ENCODE measurements at places on chromosomes 4 and X. TPM values are rescaled to one million over a fixed set of nuclear protein-coding genes. Genes with fewer than 3 reads are reported as not detected.

GRCh38 chr4:74189331-74190043 is 31.6 kb downstream of the MTHFD2L start:
- no peaks in the 10 kb centered on the region for H3K27me3 ChIP-seq
- H3K27ac ChIP-seq, result no peak overlapping the region
- no peak overlapping the region for H3K4me3 ChIP-seq

DNA sequence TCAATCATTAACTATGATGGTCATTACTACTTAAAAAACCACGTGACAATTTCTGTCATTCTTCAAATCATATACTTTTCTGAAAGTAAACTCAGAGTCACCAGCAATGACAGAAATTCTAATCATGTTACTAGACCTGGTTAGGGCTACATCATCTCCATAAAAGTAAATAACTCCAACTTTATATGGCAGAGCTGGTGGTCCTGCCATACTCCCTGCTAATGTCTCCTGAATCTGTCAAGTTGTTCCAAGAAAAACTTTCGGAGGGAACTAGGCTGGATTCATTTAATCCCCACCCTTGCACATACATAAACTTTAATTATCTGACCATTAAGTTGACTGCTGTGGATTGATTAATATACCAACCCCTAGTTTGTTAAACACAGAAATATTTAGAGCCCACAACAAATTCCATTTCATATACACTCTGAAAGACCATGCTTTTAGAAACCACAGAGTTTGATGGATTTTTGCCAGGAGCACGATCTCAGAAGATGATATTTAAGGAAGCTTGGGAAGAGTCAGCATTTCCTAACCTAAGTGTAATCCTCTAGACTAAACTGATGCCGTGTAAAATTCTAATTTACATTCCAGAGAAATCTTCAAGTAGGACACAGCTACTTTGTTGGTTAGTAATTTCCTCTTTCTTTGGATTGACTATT is 577.0 kb downstream of the FAT4 start:
- DNase-seq, result no peak
- H3K27ac ChIP-seq, result no peak overlapping the region
- no peaks in the 10 kb centered on the region for H3K27me3 ChIP-seq
- no peaks in the 10 kb centered on the region for H3K36me3 ChIP-seq

DNA sequence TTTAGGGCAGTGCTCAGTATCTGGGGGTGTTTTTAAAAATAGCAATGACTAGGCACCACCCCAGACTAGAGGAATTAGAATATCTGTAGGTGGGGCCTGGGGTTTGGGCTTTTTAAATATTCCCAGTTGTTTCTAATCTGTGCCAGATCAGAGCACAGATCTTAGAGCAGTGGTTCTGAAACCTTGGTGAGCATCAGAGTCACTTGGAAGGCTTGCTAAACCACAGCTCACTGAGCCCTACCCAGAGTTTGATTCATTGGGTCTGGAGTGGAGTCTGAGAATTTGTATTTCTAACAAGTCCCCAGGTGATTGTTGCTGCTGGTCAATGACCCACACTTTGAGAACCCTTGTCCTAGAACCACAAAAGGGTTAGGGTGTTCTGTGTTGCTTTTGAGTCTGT is 16.7 kb downstream of the HADH start:
- H3K36me3 ChIP-seq, result peaks cover 27% of the 10 kb centered on the region
- peaks cover 9% of the 10 kb centered on the region for H3K4me1 ChIP-seq
- DNase-seq, result no peak
- no peak overlapping the region for H3K27ac ChIP-seq
- H3K27me3 ChIP-seq, result no peaks in the 10 kb centered on the region

DNA sequence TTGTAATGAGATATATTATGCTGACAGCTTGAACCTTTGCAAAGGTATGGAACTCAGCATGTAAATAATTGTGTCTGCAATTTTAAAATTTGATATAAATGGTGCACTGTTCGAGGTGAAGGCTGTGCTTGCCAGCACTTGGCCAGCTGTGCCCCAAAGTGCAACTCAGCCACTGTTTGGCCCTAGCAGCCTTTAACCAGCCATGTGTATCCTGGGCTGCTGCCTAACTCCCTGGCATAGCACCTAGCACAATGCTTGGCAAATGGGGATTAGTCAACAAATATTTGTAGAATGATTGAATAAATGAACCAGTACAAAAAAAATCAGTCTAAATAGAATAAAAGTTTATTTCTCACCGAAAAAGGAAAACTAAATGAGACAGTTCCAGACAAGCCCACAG is 83.8 kb upstream of the ZIC3 start:
- H3K4me1 ChIP-seq, result no peaks in the 10 kb centered on the region
- H3K27ac ChIP-seq, result no peak overlapping the region
- no peak overlapping the region for H3K4me3 ChIP-seq
- H3K36me3 ChIP-seq, result no peaks in the 10 kb centered on the region
- DNase-seq, result no peak

MEPE gene
- not detected for total RNA-seq

FANCB gene
- total RNA-seq, result 14.6 TPM

DIPK2B gene
- not detected for total RNA-seq

MAGEB3 gene
- total RNA-seq, result not detected
